ENCODE measurements at places on chromosomes 13 and 19.
A peak's percentile ranks its signal among the peaks of the same experiment; 100 is the strongest.

DNA sequence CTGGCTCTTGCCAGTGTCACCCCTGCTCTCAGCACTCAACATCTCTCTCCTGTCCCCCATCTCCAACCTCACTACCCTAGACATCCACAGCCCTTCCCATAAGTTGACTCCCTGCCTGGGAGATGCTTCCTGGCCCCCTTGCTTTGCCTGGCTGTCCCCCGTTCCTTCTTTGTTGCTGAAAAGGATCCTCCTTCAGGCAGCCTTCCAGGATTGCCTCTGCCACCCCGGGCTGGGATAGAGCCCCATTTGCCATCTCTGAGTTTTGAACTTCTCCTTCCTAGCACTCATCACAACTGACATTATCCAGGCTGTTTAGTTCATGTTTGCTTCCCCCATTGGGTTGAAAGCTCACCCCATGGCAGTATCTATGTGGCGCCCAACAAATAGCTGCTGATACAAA, 20.0 kb downstream of the CPAMD8 start:
- no peak for DNase-seq

DNA sequence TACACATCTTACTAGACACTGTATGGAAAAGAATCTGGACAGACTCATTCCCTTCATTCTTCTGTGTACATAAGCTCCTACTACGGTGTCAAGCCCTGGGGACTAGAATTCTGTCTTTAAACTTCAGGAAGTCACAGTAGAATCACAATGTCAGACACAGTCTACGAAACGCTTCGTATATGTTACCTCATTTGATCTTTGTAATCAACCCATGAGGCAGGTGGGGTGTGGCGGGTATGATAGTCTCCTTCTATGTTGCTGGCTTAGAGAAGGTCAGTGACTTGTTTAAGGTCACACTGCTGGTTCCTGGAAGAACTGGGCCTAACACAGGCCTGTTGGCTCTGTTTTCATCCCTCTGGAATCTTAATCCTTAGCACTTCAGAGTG, 32.2 kb upstream of the TPT1 start:
- DNase-seq = no peak

DNA sequence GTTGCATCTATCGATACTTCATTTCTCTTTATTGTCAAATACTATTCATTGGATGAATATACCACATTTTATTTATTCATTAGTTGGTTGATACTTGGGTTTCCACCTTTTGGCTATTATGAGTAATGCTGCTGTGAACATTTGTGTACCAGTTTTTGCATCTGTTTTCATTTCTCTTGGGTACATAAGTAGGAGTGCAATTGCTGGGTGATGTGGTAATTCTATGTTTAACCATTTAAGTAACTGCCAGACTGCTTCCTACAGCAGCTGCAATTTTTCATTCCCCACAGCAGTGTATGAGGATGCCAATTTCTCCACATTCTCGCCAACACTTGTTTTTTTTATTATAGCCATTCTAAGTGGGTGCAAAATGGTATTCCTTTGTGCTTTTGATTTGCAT, 2.6 kb downstream of the KCNJ14 start:
- DNase-seq = peak; percentile 53

GRCh38 chr13:48496271-48497161, 36.4 kb downstream of the RCBTB2 start:
- no peak for DNase-seq
